Activated CD4-positive, alpha-beta T cell treated with anti-CD3 and anti-CD28 coated beads, Interleukin-2, amount 10 ng/mL, durations not matched to agents 24 days and 14 days (primary cell): ENCODE measurements at places on chromosomes 2 and 18.

- H3K4me1 ChIP-seq, result peaks cover 50% of the 10 kb centered on the region
- no peaks in the 10 kb centered on the region for H3K27me3 ChIP-seq
- peaks cover 51% of the 10 kb centered on the region for H3K36me3 ChIP-seq
- H3K4me3 ChIP-seq, result no peak overlapping the region
- DNase-seq, result peak; percentile 55
These were observed 5.7 kb downstream of the ABCB6 start for GRCh38 chr2:219213026-219213415.

DNA sequence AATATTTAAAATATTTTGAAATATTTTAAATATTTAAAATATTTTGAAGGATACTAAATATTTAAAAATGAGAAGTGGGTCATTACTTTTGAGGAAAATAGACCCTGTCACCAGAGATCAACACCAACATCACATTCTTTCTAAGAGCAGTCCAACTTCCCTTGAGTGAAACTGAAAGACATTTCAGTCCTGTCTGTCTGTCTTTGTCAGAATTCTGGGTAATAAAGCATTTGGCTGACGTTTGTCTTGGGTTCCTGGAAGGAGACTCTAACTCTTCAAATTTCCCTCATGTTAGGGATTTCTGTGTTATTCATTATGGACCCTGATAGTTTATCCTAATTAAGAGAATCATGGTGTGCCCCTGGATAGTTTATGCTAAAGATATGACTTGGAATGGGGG lies 32.8 kb downstream of the TTC21B start:
- peak overlapping the region; percentile 66 for H3K27ac ChIP-seq
- no peak for DNase-seq
- H3K27me3 ChIP-seq, result no peaks in the 10 kb centered on the region
- no peak overlapping the region for H3K4me3 ChIP-seq
- H3K4me1 ChIP-seq, result peaks cover 8% of the 10 kb centered on the region
- peaks cover 26% of the 10 kb centered on the region for H3K36me3 ChIP-seq

GRCh38 chr2:11368059-11368572 lies 23.7 kb upstream of the ROCK2 start:
- H3K36me3 ChIP-seq, result no peaks in the 10 kb centered on the region
- H3K27me3 ChIP-seq, result peaks cover 6% of the 10 kb centered on the region
- no peak for DNase-seq
- H3K4me3 ChIP-seq, result no peak overlapping the region
- H3K4me1 ChIP-seq, result no peaks in the 10 kb centered on the region

- no peaks in the 10 kb centered on the region for H3K27me3 ChIP-seq
- H3K4me1 ChIP-seq, result no peaks in the 10 kb centered on the region
- no peaks in the 10 kb centered on the region for H3K36me3 ChIP-seq
- H3K4me3 ChIP-seq, result no peak overlapping the region
- DNase-seq, result no peak
These were observed 150.9 kb downstream of the SP3 start for GRCh38 chr2:173814306-173814705.

DNA sequence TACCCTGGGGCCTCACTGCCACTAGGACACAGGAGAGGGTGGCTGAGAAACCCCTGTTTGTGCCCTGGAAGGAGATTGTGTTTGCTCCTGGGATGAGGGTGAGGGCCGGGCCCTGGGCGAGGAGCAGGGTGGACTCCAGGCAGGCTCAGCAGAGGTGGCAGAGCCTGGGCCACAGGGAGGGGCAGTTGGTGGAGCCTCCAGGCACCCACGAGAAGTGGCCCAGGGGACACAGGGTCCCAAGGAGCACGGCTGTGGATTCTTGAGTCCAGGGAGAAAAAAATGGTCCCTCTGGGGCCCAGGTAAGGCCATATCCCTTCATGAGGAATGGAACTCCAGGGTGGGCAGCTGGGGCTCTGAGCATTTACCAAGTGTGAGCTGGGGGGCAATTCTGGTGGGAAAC lies 8.3 kb downstream of the MAB21L4 start:
- DNase-seq, result no peak
- no peaks in the 10 kb centered on the region for H3K4me1 ChIP-seq
- H3K27me3 ChIP-seq, result peaks cover 5% of the 10 kb centered on the region
- H3K36me3 ChIP-seq, result no peaks in the 10 kb centered on the region

DNA sequence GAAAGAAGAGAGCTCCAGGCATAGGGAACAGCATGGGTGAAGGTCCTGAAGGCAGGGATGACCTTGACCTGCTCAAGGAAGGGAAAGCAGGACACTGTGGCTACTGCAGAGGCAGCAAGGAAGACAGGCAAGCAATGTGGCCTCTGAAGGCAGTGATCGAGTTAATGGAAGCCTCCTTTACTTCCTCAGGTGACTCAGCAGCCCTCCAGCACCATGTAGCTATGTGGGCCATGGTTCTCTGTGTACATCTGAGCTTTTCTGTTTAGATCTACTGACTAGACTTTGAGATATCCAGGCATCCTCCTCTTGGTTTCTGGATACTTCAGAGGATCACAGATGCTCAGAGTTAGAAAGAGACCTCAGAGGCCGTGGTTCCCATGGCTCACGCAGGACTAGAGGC lies 107.3 kb upstream of the PID1 start:
- no peak for DNase-seq
- no peak overlapping the region for H3K27ac ChIP-seq
- H3K4me1 ChIP-seq, result no peaks in the 10 kb centered on the region
- H3K4me3 ChIP-seq, result no peak overlapping the region

GRCh38 chr2:73746015-73746876 lies 9.1 kb upstream of the TPRKB start:
- no peak overlapping the region for H3K4me3 ChIP-seq
- peaks cover 9% of the 10 kb centered on the region for H3K4me1 ChIP-seq
- no peak overlapping the region for H3K27ac ChIP-seq

GRCh38 chr2:141411419-141411818 lies 719.4 kb downstream of the LRP1B start:
- no peaks in the 10 kb centered on the region for H3K4me1 ChIP-seq
- H3K27ac ChIP-seq, result no peak overlapping the region
- H3K4me3 ChIP-seq, result no peak overlapping the region
- no peaks in the 10 kb centered on the region for H3K27me3 ChIP-seq

- DNase-seq, result no peak
- H3K4me1 ChIP-seq, result no peaks in the 10 kb centered on the region
- H3K27me3 ChIP-seq, result peaks cover under 1% of the 10 kb centered on the region
- no peaks in the 10 kb centered on the region for H3K36me3 ChIP-seq
- no peak overlapping the region for H3K4me3 ChIP-seq
- H3K27ac ChIP-seq, result no peak overlapping the region
These were observed 77.3 kb downstream of the LONRF2 start for GRCh38 chr2:100244881-100245605.

- H3K27me3 ChIP-seq, result no peaks in the 10 kb centered on the region
- H3K4me3 ChIP-seq, result no peak overlapping the region
- DNase-seq, result peak; percentile 69
- no peak overlapping the region for H3K27ac ChIP-seq
- H3K36me3 ChIP-seq, result no peaks in the 10 kb centered on the region
These were observed 12.1 kb upstream of the SRSF7 start for GRCh38 chr2:38763228-38763627.

DNA sequence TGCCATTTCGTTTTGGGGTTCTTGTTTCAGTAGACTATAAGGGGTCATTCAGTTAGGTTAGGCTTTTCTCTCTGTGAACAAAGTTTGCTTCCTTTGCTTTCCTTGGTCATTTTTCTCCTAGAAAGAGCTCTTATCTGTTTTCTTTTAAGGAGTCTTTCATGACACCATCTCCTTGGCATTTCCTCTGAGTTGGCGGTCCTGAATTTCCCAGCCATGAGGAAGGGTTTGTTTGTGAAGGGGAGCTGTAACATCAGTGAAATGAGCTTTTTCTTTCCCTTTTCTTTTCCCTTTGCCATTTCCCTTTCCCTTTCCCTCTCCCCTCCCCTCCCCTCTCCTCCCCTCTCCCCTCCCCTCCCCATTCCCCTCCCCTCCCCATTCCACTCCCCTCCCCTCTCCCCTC lies 61.7 kb downstream of the MAP4K4 start:
- H3K4me1 ChIP-seq, result peaks cover 31% of the 10 kb centered on the region
- H3K4me3 ChIP-seq, result no peak overlapping the region
- no peak for DNase-seq
- peaks cover 8% of the 10 kb centered on the region for H3K36me3 ChIP-seq
- no peaks in the 10 kb centered on the region for H3K27me3 ChIP-seq

DNA sequence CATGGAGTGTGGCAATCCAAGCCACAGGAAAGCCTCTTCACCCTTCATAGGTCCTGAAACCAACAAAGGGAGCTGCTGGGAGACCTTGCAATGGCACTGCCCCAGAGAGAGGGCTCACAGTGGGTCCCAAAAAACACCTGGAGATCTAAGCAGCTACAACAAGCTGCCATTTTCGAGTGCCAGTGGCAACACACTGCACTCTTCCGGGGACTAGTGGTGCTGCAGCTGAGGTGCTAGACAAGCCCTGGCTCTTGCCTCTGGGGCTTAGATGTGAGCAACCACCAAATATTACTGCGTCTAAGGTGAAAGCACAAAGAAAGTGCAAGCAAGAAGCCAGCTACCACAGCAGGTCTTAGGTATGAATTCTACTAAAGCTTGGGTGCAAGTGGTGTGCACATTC lies 192.9 kb downstream of the NOL4 start:
- no peaks in the 10 kb centered on the region for H3K4me1 ChIP-seq
- no peak overlapping the region for H3K4me3 ChIP-seq
- no peaks in the 10 kb centered on the region for H3K27me3 ChIP-seq
- no peaks in the 10 kb centered on the region for H3K36me3 ChIP-seq

DNA sequence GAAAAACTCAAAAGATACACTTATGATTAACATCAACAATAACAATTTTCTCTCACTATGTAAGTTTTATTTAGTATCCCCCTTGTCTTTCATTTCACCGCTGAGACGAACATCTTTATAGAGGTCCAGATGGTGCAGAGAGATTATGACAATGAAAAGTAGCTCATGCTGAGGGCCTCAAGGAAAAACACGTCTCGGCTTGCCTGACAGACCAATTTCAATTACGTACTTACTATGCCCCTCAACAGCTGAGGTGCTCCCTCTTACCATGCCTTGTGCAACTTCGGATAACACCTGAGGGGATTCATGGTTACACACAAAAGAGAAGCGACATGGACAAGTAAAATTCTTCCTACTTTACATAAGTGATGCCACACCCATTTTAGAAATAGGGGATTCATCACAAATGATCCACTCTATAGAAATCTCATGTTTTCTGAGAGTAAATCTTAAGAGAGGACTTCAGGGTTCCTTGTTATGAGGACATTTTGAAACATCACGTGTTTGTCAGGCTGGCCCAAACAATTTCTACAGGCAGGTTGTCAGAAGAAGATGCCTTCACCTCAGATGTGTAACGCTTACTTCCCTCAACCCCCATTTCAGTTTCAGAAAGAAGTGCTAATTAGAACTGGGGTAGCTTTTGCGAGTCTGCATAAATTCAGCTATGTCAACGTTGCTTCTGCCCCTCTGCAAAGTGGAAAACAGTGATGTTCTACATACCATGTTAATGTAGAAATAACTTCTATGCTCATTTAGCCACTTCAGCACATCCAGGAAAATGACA lies 191.4 kb downstream of the NRXN1 start:
- no peaks in the 10 kb centered on the region for H3K4me1 ChIP-seq
- no peak overlapping the region for H3K27ac ChIP-seq
- no peaks in the 10 kb centered on the region for H3K27me3 ChIP-seq
- DNase-seq, result no peak
- no peak overlapping the region for H3K4me3 ChIP-seq

- no peak overlapping the region for H3K27ac ChIP-seq
- DNase-seq, result no peak
- H3K27me3 ChIP-seq, result no peaks in the 10 kb centered on the region
- no peaks in the 10 kb centered on the region for H3K36me3 ChIP-seq
These were observed 284.7 kb upstream of the ZC3H15 start for GRCh38 chr2:186201371-186201770.

- H3K4me1 ChIP-seq, result peaks cover 28% of the 10 kb centered on the region
- DNase-seq, result no peak
- H3K36me3 ChIP-seq, result no peaks in the 10 kb centered on the region
- H3K4me3 ChIP-seq, result no peak overlapping the region
- H3K27me3 ChIP-seq, result no peaks in the 10 kb centered on the region
- no peak overlapping the region for H3K27ac ChIP-seq
These were observed 131.7 kb downstream of the PHLPP1 start for GRCh38 chr18:62847081-62847480.

GRCh38 chr18:22167091-22167470 lies 2.3 kb upstream of the GATA6 start:
- no peak for DNase-seq
- H3K4me1 ChIP-seq, result peaks cover 17% of the 10 kb centered on the region
- no peak overlapping the region for H3K4me3 ChIP-seq
- H3K36me3 ChIP-seq, result peaks cover 11% of the 10 kb centered on the region

GRCh38 chr2:64192664-64193105 lies 48.5 kb upstream of the PELI1 start:
- no peak overlapping the region for H3K4me3 ChIP-seq
- H3K27me3 ChIP-seq, result peaks cover 3% of the 10 kb centered on the region
- no peaks in the 10 kb centered on the region for H3K36me3 ChIP-seq
- DNase-seq, result no peak
- H3K4me1 ChIP-seq, result peaks cover 24% of the 10 kb centered on the region
- H3K27ac ChIP-seq, result no peak overlapping the region

DNA sequence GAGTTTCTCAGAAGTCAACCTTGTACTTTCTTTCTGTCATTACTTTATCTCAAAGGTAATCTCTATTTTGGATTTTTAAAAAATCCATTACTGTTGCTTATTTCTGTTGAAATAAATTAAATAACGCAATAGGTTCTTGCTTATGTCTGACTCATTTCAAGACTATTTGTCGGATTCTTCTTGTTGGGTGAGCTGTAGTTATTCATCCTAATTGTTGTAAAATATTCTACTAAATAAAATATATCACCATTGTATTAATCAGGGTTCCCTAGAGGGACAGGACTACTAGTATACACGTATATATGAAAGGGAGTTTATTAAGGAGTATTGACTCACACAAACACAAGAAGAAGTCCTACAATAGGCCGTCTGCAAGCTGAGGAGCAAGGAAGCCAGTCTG lies 403.9 kb upstream of the CYRIA start:
- H3K27ac ChIP-seq, result no peak overlapping the region
- no peak for DNase-seq
- no peak overlapping the region for H3K4me3 ChIP-seq

DNA sequence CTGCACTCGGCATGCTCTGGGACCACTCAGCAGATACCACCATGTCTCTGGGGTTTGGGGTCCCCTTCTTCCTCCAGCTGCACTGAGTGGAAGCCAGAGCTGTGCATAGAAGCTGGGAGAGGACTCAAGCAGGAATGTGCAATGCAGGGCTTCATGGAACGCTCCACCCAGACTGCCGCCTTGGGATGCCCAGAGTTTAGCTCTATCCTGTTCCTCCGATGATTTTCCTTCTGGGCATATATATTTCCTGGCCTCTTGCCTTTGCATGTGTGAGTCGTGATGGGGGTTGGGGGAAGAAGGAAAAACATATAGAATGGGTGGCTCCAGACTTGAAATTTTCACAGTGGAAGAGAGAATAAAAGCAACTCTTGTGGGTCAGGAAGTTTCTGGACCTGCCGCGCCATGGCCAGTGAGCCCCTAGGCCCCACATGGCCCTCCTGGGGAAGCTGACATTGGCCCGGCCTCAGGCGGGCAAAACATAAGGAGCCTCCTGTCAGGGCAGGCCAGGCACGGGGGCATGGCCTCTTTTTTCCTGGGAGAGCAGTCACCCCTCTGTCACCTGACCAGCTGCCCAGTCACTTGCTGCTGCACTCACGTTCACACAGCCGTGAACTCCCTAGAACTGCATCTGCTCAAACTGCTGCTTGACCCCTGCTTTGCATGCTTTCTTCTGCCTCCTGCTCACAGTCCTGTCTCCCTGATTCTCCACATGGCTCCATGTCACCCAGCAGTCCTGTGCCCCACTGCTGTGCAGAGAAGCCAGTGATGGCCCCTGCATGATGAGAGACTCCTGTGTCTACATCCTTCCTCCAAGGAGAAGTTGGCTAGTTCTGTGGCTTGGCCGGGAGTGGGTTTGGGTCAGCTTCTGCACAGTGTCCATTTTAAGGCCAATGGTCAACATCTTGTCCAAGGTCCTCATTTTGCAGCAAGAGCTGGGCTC lies 197.8 kb downstream of the CTIF start:
- no peak overlapping the region for H3K27ac ChIP-seq
- no peak overlapping the region for H3K4me3 ChIP-seq
- no peaks in the 10 kb centered on the region for H3K36me3 ChIP-seq
- no peak for DNase-seq
- H3K4me1 ChIP-seq, result peaks cover 2% of the 10 kb centered on the region
- no peaks in the 10 kb centered on the region for H3K27me3 ChIP-seq
